Effector CD4-positive, alpha-beta T cell (primary cell): ENCODE measurements at places on chromosomes 4 and X.

GRCh38 chrX:17546356-17546755 lies 171.4 kb downstream of the NHS start:
- no peak for DNase-seq

DNA sequence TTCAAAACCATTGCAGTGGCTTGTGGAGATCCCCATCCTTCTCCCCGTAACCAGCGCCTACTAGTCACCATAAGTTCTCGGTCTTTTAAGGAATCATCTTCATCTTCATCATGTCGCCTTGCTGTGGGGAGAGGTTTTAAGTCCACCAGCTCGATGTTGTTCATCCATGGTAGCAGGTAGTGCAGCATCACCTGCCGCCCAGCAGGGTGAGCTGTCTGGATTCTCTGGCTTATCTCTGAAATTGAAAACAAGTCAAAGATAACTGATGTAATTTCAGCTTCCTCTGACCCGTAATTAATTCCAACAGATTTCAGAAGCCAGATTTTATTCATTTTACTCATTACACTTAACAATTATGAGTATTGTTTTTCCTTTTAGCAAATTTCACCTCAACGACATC lies 67.4 kb downstream of the ZAR1 start:
- DNase-seq, result no peak

DNA sequence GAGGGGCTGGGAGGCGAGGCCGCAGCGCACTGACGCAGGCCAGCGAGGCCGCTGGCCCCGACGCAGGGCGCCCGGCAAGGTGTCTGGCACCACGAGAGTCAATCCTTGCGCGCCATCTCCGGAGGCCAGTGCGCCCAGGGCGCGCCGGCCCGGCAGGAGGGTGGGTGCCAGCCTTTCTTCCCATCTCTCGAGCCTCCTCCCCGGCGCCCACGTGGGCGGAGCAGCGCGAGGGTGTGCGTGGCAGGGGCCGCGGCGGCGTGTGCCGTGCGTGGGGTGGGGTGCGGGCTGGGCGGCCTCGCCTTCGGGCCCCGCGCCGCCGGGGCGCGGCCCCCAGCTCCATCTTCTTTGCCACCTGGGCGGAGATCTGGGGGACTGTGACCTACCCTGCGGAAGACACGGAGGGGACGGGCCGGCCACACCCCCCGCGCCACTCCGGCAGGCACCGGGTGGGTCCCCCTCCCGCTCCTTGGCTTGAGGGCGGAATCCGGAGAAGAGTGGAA lies 877 bp downstream of the JAKMIP1 start:
- DNase-seq, result no peak

DNA sequence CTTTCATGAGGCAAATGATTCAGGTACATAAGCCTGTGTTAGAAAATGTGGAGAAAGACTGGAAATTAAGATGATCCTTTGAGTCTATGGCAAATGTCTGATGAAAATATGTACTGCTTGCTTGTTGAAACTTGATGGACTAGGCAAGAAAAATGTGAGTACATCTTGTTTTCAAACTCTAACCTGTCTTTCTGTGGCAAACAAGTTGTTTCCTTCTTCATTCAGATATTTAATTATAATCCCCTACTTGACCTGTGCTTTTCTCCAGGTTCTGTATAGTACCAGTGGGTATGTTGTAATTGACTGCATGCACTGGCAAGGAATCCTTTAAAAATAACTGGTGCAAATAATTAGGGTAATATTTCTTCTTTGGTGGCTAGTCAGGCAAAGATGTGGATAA lies 136.7 kb downstream of the ARHGAP24 start:
- DNase-seq, result no peak

DNA sequence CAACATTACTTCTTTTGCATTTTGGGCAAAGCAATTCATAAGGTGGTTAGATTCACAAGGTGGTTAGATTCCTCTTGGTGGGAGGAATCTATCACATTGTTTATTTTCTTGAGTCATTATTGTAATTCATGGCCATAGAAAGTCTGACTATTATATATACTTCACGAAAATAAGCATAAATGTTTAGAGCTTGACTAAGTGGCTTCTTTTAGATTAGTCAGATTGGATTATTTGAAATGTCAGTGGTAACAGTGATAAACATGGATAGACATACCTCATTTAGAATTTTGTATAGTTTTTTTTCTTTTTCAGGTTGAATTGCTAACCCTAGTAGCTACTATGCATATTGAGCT lies 24.9 kb upstream of the DYNLT3 start:
- DNase-seq, result no peak

DNA sequence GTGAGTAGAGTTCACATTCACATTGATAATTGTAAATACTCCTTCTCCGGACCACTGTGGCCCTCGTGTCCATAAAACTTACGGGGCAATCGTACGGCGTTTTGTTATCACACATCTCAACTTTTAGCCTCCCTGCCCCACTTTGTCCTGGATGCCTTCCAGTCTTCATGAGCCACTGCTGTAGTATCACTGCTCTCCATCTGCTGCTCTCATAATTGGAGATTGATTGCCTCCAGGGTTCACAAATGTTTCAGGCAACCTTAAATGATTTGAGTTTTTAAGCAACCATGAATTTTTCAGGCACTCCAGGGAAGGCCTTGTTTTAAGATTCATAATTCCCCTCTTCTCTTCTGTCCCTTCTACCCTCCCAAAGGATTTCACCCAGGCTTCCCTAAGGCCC lies 28.4 kb downstream of the ALPK1 start:
- DNase-seq, result no peak

GRCh38 chr4:36328130-36328529 lies 46.7 kb downstream of the DTHD1 start:
- DNase-seq, result no peak

GRCh38 chr4:185283723-185284122 lies 74.3 kb downstream of the SNX25 start:
- DNase-seq, result no peak

- DNase-seq, result no peak
These were observed 117.6 kb downstream of the ANKRD50 start for GRCh38 chr4:124594945-124595344.

DNA sequence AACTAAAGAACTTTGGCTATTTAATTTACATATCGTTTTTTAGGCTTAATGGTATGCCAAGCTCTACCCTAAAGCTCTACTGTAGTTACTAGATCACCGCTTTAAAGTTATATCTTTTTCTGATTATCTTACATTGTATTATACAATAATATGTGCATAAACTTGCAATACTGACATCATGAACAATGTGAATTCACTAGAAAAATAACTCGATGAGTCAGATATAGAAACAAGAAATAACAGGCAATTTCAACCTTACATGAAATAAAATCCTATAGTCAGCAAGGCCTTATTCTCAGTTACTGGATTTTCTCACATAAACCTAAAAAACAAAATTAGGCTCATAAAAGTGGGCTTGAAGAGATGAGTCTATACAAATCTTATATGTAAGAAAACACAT lies 32.5 kb downstream of the PDGFC start:
- DNase-seq, result no peak

DNA sequence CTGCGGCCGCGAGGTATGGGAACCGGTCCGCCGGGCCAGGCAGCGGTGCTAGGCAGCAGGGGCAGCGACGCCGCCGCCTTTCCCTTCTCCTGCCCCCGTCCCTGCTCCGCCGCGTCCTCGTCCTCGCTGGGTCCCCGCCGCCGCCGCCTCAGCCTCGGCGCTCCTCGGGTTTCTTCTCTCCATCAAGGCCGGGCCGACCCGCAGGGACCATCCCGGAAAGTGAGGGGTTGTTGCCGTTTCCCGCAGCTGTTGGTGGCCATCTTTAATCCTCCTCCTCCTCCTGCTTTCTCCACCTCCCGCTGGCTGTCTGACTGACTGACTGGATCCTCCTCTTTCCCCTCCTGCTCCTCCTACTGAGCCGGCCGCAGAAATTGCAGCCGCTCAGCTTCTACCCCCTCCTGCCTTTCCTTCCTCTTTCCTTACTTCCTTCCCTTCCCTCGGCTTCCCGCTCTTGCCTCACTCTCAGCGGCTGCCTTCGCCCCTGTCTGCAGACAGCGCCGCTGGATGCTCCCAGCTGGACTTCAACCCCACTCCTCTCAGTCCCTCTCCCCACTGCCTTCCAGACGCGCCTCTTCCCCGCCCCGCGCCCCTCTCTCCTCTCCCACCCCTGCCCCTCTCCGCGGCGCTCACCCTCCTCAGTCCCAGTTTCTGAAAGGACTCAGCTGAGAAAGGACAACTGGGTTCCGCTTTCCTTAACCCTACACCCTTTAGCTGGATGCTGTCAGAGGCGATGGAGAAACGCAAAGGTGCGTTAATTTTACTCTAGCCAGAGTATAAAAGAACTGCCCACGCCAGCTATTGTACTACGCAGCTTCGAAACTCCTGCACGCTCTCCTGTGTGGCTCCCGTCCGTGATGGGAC lies at the start of gene WDFY3:
WDFY3 (minus strand) TSS at position 309 of the 861 bp plus-strand sequence. CDS start 106,099 bp downstream, outside the sequence.
- no peak for DNase-seq
